ENCODE measurements at places on chromosomes 5 and 9. TPM values are rescaled to one million over a fixed set of nuclear protein-coding genes. Genes with fewer than 3 reads are reported as not detected.

The SLC46A2 gene
- 0.17 TPM for total RNA-seq

- DNase-seq: no peak
Measured at GRCh38 chr9:5510360-5510931, at the start of gene PDCD1LG2. Gene PDCD1LG2, plus strand, starts transcription at chr9:5510531. Its CDS starts 12,016 bp downstream, at chr9:5522547.

DNA sequence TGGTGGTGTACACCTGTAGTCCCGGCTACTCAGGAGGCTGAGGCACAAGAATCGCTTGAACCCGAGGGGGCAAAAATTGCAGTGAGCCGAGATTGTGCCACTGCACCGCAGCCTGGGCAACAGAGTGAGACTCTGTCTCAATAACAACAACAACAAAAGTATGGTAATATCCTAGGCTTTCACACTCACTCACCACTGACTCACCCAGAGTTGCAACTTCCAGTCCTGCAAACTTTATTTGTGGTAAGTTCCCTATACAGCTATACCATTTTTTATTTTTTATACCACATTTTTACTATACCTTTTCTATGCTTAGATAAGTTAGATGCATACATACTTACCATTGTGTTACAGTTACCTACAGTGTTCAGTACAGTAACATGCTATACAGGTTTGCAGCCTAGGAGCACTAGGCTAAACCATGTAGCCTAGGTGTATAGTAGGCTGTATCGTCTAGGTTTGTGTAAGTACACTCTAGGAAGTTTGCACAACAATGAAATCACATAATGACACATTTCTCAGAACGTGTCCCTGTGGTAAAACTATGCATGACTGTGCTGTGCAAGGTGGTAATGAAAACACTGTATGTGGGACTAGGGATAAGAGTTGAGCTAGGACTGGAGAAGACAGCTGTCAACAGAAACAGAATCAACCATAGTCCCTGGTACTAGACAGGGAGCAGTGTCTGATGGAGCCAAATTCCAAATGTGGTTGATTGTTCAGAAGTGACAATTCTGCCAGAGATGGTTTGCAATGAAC lies 109.5 kb upstream of the RAD23B start:
- no peak for DNase-seq

The TMEM8B gene
- 3.1 TPM for total RNA-seq

The NR5A1 gene
- total RNA-seq: not detected

The ZDHHC11 gene
- total RNA-seq: 3.2 TPM

The PIP5K1B gene
- total RNA-seq: 30.9 TPM

DNA sequence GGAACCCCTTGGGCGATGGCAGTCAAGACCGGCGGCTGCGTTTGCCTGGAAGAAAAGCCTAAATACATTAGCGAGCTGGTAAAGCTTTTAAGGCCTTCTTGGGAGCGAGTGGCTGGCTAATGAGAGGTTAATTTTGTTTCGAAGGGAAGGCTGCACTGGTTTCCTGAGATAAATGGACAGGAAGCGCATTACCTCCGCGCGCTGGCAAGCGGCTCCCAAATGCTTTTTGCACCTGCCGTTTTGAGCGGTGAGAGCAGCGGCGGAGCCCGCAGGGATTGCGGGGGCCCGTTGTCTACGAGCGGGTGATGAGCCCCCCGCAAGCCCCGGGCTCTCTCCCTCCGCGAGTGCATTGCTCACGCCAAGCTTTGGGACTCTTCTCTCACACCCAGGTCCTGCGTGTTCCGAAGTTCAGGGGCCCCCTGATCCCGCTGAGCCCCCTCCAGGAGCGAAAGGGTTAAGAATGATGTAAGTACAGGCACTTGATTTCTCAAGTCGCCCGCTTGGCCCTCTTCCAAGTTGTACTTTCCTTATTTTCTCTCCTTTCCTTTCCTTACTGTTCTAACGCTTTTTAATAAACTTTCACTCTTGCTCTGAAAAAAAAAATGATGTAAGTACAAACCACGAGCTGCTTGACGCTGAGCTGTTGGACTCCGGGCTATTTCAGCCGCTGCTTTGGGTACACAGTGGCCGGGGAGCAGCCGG lies 3.1 kb upstream of the RGMB start:
- DNase-seq: no peak
